KG1 (cell line): ENCODE measurements at places on chromosomes 4 and X.
A peak's percentile ranks its signal among the peaks of the same experiment; 100 is the strongest.

DNA sequence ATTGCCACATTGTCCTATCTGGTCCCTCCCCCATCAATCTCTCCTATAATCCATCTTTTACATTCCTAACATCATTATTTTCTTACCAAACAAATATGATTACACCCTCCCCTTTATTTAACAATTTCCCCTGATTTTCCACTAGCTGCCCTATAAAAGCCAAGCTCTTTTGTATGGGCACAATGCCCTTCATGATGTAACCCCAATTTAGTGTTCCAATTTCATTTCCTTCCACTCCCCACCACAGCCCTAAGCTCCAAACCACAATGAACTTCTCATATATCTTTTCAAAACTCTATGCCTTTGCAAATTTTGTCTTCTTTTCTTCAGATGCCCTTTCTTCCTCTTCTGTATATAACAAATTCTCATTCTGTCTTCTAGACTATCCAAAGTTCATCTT, 39.5 kb upstream of the PTPN13 start:
- DNase-seq: peak; percentile 15

- no peak for DNase-seq
Observed at GRCh38 chr4:172055498-172055897, 242.3 kb downstream of the GALNTL6 start.

DNA sequence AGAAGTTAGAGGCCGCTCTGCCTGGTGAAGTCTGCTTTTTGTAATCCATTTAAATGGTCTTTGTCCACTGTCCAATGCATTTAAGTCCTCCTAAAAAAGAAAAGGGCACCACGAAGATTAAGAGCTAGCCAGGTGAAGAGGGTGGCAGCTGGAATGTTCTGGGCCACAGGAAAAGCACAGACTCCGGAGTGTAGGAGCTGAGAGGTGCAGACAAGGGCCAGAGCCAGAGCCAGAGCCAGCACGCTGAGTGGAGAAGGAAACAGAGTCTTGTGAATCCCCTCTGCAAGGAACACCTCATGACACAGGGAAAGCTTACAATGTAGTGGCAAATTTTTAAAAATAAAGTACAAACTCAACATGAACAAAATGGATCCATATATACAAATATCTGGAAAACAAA, 83.6 kb downstream of the TSPAN5 start:
- DNase-seq: no peak

- DNase-seq: no peak
Observed at GRCh38 chr4:90841676-90842075, 714.5 kb downstream of the CCSER1 start.

DNA sequence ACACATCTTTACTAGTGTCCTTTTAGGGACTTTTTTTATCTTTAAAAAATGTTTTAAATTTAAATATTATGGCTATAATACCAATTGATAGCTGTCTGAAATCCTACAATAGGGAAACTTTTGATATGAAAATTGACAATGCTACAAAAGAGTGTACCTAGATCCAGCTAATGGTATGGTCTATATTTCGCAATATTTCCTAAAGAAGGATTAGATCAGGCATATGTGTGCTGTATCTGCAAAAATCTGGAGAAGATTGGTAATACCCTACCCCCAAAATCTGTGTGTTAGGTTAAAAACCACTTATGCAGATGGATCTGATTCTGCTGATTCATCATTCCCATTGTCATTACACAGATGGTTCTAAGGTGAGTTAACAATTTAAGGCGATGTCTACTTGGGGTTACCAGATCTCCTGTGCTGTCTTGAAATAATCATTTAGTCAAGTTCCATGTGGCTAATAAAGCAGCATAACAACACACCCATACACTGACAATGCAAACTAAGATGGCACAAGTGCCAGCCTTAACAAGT, 137.1 kb downstream of the GASK1B start:
- DNase-seq: no peak

GRCh38 chr4:108205859-108206258, 37.1 kb upstream of the LEF1 start:
- no peak for DNase-seq

GRCh38 chr4:6857009-6857882, 52.4 kb upstream of the TBC1D14 start:
- DNase-seq: no peak

DNA sequence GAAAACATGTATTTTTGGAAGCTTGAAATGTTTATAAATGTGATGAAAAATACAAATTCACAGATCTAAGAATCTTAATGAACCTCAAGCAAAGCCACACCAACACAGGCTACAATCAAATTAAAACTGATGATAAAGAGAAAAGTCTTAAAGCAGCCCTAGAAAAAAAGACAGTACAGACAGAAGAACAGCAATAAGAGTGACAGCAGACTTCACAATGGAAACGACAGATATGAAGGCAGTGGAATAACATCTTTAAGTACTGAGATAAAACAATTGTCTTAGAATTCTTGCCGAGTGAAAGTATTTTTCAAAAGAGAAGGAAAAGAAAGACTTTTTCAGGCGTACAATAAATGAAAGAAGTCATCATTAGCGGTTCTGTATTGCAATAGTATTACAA, 423.6 kb upstream of the LCORL start:
- DNase-seq: no peak

DNA sequence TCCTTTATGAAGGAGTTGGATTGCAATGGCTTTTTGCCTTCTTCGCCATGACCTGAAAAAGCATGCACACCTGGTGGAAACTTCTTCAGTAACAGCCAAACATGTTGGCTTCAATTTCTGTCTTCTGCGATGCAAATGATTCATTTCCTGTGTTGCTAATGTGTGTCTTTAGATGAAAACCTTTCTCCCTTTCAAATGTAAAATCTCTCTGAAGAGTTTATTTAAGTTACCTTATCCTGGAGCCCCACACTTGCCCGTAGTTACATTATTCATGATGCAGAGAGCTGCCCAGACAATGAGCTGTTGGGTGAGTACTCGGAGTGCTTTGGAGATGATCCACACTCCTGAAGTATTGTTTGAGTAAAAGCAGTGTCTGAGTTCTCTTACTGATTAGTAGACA, 1100.9 kb downstream of the RPA4 start:
- no peak for DNase-seq

- DNase-seq: no peak
Observed at GRCh38 chrX:6041630-6042029, 187.0 kb downstream of the NLGN4X start.

DNA sequence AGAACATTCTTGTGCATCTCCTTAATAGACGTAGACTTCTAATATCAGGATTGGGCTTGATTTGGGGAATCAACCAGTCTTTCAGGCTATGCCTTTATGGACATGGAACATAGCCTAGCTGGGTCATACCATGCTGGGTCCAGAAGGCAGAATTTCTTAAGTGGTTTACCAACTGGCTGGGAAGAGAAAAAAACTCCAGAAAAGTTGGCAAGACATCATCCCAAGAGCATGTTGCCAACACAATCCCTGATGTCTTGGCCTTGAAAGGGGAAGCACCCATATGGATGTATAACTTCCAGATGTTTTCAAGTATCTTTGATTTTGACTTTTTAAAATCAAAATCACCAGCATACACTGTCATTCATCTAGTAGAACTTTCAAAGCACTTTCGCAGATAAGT, 138.0 kb upstream of the FGF13 start:
- DNase-seq: no peak

- DNase-seq: no peak
Observed at GRCh38 chrX:154712781-154713740, 37.8 kb downstream of the GAB3 start.

GRCh38 chr4:153252122-153252521, 47.9 kb downstream of the TRIM2 start:
- no peak for DNase-seq

- no peak for DNase-seq
Observed at GRCh38 chr4:116982656-116983055, 102.7 kb downstream of the TRAM1L1 start.

DNA sequence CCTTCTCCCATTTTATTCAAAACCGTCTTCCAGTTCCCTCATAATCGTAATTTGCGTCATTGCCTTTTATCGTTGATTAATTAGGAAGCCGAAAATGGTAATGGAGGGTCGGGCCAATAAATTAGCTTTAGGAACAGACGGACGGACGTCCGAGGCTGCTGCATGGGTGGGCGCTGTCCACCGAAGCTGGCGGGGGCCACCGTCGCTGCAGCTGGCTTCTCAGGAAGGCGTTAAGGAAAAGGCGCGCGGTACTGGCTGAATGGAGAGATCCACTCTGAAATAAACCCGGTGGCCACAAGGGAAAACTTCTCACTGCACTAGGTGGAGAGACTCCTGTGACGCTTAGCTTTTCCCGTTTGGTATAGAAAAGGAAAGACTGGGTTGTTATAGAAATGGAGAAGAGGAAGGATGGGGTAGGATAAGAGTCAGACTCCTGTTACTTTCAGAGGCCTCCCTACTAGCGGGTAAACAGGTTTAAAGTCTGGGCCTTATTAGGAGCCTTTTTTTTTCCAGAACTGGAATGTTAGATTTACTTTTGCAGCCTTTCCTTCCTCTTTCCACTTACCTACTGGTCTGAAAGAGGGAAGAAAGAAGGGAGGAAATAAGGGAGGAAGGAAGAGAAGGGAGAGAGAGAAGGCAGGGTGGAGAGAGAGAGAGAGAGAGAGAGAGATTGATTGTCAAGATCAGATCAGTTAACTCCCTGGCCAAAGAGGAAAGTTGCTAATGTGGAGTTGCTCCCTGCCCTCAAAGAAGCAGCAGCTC, 11.3 kb upstream of the PRDM8 start:
- no peak for DNase-seq

DNA sequence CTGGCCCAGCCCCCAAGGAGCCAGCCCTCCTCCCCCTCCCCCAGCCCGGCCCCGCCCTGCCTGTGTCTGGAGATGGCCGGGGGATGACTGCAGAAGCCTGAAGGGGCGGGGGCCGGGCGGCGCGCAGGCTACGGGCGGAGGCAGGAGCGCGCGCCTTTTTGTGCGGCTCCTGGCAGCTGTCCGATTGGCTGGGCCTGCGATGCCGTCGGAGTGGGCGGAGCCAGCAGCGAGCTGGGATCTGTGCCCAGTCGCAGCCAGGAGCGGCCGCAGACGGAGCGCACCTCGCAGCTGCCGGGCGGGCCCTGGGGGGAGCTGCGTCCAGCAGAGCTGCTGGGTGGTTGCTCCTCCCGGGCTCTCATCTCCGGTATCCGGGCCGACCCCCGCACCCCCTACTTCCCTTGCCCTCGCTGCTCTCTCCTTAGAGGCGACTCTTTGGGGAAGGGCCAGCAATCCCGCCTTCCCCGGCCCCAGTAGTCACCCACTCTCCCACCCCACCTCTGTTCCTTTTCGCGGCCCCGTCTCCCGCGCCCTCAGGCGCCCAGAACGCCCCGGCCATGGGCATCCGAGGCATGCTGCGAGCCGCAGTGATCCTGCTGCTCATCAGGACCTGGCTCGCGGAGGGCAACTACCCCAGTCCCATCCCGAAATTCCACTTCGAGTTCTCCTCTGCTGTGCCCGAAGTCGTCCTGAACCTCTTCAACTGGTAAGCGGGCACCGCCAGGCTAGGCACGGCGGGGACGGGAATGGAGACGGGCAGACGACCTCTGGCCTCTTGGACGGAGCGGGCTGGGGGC, at the start of gene GABRQ:
TSS of gene GABRQ (plus strand) at position 247 of the 794 bp plus-strand sequence. CDS start at position 555, 308 bp downstream.
- no peak for DNase-seq

- DNase-seq: peak; percentile 24
Observed at GRCh38 chr4:1011022-1011665, at the start of gene FGFRL1. TSS of gene FGFRL1 (plus strand) at chr4:1011626. CDS start at chr4:1012486, 860 bp downstream.

DNA sequence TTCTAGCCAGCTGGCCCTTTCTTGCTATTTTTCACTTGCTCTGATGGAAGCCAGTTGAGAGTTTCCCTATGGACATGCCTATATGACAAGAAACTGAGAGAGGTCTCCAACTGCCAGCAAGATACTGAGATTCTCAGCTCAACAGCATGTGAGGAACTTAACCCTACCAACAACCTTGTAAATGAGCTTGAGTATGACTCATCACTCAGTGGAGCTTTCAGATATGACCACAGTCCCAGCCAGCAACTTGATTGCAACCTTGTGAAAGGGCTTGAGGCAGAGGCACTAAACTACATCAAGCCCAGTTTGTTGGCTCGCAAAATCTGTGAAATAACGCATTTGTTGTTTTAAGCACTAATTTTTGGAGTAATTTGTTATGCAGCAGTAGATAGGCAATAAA, 175.8 kb downstream of the COMMD8 start:
- DNase-seq: no peak

GRCh38 chrX:13380211-13380610, 60.4 kb upstream of the ATXN3L start:
- DNase-seq: no peak

GRCh38 chr4:90078440-90078839, 48.8 kb upstream of the CCSER1 start:
- DNase-seq: no peak

DNA sequence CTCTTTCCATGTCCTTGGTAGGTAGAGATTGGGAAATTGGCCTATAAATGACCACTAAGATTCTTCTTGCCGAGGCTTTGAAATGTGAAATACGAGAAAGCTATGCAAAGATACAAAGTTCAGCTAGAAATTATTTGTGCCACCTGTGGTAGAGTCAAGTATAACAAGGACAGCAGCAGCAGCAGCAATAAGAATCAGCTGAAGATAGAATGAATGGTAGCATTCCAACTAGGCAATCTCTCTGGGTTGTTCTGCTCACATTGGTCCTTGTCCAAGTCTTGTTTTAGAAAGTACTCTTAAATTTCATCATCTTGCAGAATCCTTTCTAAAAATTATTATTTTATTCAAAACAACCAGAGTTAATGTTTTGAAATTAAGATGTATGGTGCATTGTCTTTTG, 67.8 kb upstream of the PCDH10 start:
- no peak for DNase-seq

- DNase-seq: no peak
Observed at GRCh38 chr4:188201851-188202250, 62.6 kb downstream of the TRIML1 start.

- DNase-seq: no peak
Observed at GRCh38 chr4:4981427-4981826, 37.8 kb downstream of the CYTL1 start.

- peak; percentile 1 for DNase-seq
Observed at GRCh38 chrX:154515090-154515965, 704 bp downstream of the FAM3A start.

GRCh38 chrX:821327-822107, 190.9 kb downstream of the SHOX start:
- DNase-seq: no peak

- DNase-seq: no peak
Observed at GRCh38 chr4:11748164-11748872, 319.6 kb upstream of the HS3ST1 start.

DNA sequence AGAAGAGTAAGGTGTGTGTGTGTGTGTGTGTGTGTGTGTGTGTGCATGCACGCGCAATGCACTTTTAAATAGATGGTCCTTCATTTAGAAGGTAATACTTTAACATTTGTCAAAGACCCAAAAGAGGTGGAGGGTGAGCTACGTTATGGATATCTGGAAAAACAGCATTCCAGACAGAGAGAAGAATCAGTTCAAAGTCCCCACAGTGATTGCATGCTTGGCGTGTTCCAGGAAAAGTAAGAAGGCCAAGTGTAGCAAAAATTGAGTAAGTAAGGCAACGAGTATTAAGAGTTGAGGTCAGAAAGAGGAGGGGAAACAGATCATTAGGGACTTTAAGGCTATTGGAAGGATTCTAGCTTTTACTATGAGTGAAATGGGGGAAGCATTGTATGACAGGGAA, 21.9 kb upstream of the GABRE start:
- no peak for DNase-seq
